ENCODE measurements at places on chromosomes 2 and 18.

DNA sequence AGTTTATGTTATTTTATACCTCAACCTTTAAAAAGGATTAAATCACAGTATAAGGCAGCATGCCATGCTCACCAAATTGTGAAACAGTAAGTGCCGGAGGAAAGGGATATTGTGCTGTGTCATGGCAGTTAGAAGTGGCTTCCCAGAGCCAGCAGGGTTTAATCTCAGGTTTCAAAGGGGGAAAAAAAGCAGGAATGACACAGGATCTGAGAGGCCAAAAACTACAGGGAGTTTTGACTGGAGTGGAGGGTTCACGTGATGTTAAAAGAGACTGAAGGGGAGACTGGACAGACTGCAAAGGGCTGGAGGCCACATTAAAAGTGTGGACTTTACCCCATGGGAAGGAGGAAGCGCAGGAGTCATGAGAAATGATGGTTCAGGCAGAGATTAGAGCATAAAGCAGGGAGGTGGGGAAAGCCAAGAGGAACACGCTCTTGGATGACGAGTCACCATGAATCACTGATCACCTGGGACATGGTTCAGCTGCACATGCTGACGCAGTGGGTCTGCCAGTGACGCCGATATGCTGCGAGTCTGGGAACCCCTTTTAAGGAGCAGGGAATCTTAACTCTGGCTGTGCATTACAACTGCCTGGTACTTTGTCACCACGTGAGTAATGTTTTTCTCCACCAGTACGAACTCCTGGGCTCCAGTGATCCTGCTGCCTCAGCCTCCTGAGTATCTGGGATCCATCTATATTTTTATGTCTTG lies 6.1 kb downstream of the CHMP1B start:
- DNase-seq, result no peak

DNA sequence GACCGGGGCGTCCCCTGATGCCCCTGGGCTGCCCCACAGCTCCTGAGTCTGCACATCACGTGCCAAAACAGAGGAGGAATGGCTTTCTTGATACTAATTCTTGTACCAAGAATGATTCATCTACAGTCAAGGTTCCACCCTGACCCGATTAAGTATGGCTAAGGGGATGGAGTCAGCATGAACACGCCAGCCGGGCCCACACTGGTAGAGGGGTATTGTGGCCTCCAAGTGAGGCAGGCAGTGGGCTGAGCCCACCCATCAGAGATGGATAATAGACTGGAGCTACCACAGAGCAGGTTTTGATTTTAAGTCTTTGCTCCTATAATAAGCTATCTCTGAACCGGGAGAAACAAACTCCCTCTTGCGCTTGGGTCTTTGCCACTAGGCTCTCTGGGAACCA lies 17.9 kb upstream of the GNAL start:
- no peak for DNase-seq

- no peak for DNase-seq
Measured at GRCh38 chr2:230907361-230908091, 17.5 kb downstream of the GPR55 start.

- no peak for DNase-seq
Measured at GRCh38 chr2:83071914-83072313, 1387.2 kb downstream of the SUCLG1 start.

DNA sequence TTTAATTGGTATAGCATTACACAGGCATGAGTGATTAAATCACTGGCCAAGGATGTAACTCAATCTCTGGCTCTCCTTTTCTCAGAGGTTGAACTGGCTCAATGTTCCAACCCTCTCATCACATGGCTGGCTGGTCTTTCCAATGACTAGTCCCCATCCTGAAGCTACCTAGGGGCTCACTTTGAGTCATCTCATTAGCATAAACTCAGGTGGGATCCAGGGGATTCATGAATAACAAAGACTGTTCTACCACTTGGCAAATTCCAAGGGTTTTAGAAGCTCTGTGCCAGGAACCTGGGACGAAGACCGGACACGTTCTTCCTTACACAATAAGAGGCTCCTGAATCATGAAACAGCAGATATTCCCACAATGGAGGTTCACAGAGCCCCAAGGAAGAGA lies 145.0 kb upstream of the SPATS2L start:
- no peak for DNase-seq

- no peak for DNase-seq
Measured at GRCh38 chr2:151691631-151692030, 42.6 kb downstream of the NEB start.

GRCh38 chr2:210762604-210763588 lies 206.5 kb downstream of the CPS1 start:
- no peak for DNase-seq

DNA sequence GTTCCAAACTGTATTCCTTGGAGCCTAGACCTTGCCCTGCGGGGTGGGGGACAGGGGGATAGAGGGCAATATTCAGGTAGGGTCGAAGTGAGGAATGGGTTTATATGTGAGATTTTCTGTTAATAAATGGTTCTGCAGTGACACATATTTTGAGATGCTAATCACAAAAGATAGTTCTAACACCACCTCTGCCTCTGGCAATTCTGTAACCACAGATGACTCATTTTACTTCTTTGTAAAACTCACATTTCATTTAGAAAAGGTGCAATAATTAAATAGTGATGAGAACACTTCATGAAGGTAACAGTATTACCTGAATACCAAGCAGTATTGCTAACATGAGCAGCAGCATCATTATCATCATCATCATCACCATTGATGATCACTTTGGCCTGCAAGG lies 306.6 kb downstream of the SUCLG1 start:
- no peak for DNase-seq

DNA sequence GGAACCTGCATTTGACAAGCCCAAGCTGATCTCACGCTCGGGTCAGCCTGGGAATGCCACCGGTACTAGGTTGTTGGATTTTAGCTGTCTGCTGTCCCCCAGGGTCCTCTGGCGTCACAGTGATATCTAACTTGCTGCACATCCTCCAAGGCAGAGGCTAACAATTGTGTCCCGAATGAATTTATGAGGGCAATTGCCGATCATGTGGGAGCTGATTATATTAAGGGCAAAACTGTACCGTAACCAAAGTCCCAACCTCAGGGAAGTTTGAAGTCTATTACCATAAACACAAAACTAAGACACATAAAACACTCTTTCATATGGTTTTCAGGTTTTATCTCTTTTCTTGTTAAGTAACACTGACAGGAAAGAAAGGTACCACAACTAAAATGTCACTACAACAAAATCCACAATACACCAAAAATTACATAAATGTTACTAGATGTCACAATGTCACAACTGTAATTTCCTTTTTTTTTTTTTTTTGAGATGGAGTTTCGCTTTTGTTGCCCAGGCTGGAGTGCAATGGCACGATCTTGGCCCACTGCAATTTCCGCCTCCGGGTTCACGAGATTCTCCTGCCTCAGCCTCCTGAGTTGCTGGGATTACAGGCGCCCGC lies 6.7 kb downstream of the UXS1 start:
- no peak for DNase-seq

DNA sequence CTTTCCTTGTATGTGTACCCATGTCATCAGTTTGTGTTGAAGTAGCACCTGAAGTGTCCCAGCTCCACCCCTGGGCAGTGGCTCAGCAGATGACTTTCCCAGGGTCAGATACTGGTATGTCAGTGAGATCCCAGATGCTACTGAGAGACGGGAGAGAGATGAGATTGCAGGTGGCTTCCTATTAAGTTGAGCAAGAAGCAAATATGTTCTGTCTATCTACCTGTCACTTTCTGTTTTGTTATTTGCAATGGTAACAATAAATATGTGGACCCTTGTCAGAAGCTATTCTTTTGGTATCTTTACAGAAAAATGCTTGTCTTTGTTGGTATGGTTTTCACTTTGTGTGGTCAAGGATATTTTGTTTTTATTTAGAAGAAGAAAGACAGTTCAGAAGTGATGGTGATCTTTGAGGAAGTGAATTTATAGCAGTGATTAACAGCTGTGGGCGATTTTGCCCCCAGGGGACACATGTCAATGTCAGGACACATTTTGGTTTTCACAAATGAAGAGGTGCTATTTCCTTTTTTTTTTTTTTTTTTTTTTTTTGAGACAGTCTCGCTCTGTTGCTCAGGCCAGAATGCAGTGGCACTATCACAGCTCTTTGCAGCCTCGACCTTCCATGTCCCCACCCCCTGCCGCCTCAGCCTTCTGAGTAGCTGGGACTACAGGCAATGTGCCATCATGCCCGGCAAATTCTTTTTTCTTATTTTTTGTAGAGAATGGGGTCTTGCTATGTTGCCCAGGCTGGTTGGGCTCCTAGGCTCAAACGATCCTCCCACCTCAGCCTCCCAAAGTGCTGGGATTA lies 21.4 kb downstream of the MGAT5 start:
- no peak for DNase-seq

- DNase-seq, result no peak
Measured at GRCh38 chr18:69674966-69675365, 272.7 kb downstream of the CD226 start.

DNA sequence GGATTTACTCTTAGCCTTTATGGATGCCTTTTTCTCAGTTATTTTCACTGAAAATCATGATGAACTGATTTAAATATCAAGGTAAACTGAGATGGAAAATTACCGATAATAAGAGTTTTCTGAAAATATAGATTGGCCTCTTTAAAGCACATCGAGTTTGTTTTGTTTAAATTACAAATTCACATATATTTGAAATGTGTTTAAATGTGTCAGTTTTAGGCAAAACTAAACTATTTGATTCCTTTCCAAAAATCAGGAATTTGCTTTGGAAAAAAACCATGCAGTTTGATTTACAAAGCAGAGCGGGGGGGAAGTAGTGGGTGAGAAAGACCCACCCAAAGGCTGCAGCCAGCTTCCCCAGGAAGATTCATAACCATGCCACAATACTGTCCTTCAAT lies 52.0 kb upstream of the EML4 start:
- no peak for DNase-seq

DNA sequence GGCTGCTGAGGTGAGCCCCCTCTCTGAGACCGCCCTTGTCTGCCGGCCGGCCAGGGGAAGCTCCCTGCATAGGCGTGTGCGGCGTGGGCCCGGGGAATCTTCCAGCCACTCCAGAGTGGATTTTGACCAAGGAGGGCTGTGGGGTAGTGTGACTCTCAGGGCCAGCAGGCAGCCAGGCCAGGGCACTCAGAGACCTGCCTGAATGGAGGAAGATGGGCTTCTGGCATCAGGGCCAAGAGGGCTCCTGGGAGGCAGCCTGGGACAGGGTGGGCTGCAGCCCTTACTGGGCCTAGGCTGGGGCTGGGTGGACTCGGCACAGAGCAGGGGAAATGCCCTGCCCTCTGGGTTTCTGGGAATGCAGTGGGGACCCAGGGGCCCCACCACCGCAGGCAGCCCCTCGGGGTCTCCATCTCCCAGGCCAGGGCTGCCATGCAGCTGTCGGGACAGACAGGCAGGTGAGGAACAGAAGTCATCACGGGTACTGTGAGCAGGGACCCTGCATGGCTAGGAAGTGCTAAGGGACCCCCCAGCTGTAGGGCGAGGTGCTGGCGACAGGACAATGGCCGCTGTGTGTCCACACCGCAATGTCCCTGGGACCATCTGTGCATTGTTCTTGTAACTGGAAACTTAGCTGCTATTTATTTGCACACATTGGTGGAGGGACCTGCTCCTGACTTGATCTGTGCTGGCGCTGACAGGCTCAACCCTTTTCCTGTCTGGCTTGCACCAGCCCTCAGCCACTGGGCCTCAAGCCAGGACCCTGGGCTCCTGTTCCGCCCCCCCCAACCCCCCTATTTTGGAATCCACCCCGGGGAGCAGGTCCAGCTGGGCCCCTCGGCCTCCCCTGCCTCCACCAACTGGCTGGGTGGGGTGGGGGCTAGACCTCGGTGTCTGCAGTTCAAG lies 4.1 kb downstream of the PDCD1 start:
- DNase-seq, result no peak

- no peak for DNase-seq
Measured at GRCh38 chr2:200225951-200226350, 80.5 kb upstream of the SPATS2L start.

DNA sequence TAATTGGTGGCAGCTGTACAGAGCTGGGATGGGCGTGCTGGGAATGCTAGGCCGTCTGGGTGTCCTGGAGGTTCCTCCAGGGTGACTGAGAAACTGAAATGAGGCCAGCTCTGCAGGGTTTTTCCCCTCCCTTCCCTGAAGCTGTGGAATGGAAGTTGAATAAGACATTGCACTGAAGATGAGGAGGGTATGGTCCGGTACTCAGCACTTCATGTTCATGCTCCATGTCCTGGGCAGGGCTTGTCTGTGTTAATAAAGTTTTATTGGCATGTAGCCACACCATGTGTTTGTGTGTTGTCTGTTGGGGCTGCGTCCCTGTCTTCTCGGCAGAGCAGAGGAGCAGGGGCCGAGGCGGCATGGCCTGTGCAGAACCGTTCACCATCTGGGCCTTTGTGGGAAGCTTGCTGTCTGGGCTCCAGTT lies 154.0 kb downstream of the LDLRAD4 start:
- no peak for DNase-seq

All from CMK (cell line).